ENCODE measurements at places on chromosomes 7 and 10. TPM values are rescaled to one million over a fixed set of nuclear protein-coding genes. Genes with fewer than 3 reads are reported as not detected.

The CCDC172 gene
- total RNA-seq, result not detected

The ERVW-1 gene
- total RNA-seq, result not detected

The MMRN2 gene
- total RNA-seq, result 3.6 TPM

The LAMB1 gene
- 478 TPM for total RNA-seq

The SLC25A28 gene
- 20.5 TPM for total RNA-seq

The CALML3 gene
- total RNA-seq, result not detected

The CFAP70 gene
- total RNA-seq, result 1.7 TPM

The TAS2R41 gene
- 0.17 TPM for total RNA-seq

The CHRM2 gene
- 1.7 TPM for total RNA-seq

The GSTO2 gene
- total RNA-seq, result 3.8 TPM

The HOXA1 gene
- 1.2 TPM for total RNA-seq

The HNRNPH3 gene
- total RNA-seq, result 33.7 TPM

The CRYGN gene
- total RNA-seq, result 0.58 TPM

The NPFFR1 gene
- total RNA-seq, result not detected

The AMPH gene
- 7.8 TPM for total RNA-seq

All from smooth muscle cell of trachea (primary cell).